H4 (cell line): ENCODE measurements at places on chromosomes 4 and X.
A peak's percentile ranks its signal among the peaks of the same experiment; 100 is the strongest.

- DNase-seq = no peak
Measured at GRCh38 chr4:178339769-178340168, 897.5 kb upstream of the AGA start.

DNA sequence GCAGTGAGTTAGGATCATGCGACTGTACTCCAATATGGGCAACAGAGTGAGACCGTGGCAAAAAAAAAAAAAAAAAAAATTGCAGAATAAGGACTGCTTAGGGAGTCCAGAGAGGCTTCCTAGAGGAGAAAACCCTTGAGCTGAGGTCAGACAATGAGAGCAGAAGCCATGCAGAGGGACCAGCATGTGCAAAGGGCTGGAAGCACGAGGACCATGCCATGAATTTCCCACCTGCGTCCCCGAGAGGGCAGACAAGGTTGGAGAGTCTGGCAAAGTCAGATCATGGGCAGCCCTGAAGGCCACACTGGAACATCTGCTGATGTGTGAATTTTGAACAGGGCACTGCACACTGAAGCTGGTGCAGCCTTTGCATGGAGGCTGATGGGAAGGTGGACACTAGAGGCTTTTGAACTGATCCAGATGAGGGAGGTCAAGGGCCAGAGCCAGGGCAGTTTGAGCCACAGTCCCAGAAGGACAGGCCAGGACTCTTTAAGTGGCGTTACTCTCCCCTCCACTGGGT is 6.5 kb upstream of the JAKMIP1 start:
- no peak for DNase-seq

GRCh38 chrX:116009861-116010710 is 160.5 kb upstream of the AGTR2 start:
- DNase-seq = no peak

DNA sequence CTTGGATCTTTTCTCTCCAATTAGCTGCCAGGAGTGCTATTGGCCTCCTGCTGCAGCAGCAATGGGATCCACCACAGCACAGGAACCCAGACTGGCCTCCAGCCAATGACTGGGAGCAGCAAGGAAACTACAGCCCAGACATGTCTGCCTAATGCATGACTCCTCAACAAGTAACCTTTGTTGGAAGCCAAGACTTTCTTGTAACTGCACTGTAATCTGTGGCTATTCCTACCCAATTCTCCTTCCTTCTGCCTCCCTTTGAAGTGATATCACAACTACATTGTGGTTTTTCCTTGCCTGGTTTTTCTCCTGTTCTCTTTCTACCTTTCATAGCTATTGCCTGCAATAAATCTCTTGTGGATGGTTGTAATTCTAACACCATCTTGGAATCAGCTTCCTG is 39.8 kb downstream of the SNCA start:
- peak; percentile 28 for DNase-seq

GRCh38 chr4:58849026-58849425 is 1738.8 kb upstream of the IGFBP7 start:
- no peak for DNase-seq

DNA sequence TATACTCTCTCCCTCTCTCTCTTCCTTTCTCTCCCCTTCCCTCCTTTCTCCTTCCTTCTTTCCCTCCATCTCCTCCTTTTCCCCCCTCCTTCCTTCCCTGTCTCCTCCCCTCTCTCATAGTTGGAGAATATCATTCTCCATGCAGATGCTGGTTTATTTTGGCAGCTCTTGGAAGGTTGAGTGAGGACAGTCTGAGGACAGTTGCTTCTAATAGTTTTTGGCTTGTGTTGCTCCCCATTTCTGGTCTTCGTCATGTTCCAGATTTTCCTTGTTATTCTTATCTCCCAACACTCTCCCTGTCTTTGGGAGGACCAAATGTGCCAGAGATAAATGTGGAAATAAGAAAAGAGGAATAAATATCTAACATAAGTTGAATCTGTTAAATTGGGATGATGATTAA is 263.0 kb downstream of the FRMPD4 start:
- DNase-seq = no peak

- DNase-seq = no peak
Measured at GRCh38 chr4:18231726-18232125, 210.2 kb upstream of the LCORL start.

DNA sequence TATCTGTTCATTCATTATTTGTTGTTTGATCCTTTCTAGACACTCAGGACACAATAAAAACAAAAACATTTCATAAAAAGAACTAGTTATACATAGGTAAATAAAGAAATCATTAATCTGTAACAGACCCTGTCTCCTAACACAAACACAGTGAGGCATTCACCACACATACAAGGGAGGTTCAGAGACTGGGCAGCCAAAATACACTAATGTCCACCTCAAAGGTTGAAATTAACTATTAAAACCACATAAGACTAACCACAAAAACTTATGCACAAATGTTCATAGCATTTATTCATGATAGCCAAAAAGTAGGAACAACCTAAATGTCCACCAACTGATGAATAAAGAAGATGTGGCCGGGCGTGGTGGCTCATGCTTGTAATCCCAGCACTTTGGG is 7.8 kb downstream of the PAPSS1 start:
- DNase-seq = no peak

GRCh38 chr4:99457270-99457669 is 22.1 kb upstream of the ADH7 start:
- DNase-seq = no peak

GRCh38 chr4:154044108-154044531 is 255.2 kb upstream of the SFRP2 start:
- no peak for DNase-seq

DNA sequence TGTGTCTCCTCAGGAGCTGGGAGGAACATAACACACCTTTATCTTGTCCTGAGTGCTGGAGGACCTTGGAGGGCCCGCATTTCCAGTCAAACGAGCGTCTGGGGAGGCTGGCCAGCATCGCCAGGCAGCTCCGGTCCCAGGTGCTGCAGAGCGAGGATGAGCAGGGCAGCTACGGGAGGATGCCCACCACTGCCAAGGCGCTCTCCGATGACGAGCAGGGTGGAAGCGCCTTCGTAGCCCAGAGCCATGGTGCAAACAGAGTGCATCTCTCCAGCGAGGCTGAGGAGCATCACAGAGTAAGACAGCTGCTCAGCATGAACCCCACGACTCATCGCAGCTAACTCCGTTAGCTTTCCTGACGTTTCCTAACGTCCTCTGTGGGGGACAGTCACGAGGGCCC is 430 bp downstream of the TRIML1 start:
- DNase-seq = no peak
